ENCODE measurements at places on chromosomes 13 and 19.

- peak; percentile 50 for DNase-seq
Observed at GRCh38 chr13:40665126-40666044, 1.1 kb downstream of the FOXO1 start.

DNA sequence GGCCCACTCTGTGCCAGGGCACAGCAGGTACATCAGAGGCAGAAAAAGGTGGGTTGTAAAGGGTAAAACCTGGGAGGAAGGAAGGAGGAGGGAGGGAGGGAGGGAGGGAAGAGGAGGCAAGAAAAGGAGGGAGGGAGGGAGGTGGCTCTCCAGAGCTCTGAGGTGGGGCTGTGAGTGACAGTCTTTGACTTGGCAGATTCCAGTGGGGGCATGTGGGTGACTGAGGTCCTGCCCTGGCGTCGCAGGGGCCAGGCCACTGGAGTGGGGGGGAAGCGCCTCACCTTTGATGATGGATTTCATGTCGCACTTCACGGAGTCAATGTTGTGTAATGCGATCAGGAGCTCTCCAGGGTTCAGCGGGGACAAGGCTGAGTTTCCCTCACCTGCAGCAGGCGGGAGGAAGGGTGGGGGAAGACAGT, 6.0 kb upstream of the RSPH6A start:
- no peak for DNase-seq

DNA sequence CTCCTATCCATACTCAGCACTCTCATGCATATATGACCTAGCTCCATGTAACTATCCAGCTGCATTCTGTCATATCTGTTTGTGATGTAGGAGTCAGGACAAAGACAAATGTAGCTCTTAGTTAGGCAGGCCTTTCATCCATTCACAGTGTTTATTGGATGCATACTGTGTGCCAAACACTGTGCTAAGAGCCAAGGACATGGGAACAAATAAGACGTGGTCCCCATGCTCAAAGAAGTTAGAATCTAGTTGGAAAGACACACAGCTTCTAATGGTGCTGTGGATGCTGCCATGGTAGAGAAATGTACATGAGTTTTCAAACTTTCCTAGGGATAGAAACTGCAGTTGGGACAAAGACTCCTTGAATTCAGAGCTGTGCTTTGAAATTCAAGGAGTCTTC, 31.7 kb upstream of the IL17D start:
- no peak for DNase-seq

DNA sequence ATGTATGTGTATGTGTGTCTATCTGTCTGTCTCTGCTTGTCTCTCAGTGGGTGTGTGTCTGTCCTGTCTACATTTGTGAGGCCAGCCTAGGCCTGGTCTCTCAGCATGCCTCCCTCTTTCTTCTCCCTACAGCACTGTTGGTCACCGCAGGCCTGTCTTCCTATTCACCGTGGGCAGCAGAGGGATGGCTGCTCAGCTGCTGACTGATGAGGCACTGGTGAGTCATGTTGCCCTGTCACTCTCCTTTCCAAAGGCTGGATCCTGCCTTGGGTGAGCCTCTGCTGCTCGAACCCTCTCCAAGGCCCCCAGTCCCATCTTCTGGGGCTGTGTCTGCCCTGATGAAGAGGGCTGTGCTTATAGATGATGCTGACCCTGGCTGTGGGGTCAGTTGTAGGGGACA, 6.3 kb downstream of the ZNF71 start:
- no peak for DNase-seq

- DNase-seq: peak; percentile 79
Observed at GRCh38 chr13:114282041-114282670, 755 bp downstream of the UPF3A start.

- DNase-seq: no peak
Observed at GRCh38 chr13:112730157-112730671, 40.4 kb downstream of the ATP11A start.

- DNase-seq: no peak
Observed at GRCh38 chr13:45575830-45576180, 39.7 kb downstream of the ERICH6B start.

GRCh38 chr19:56015756-56016155, 29.2 kb downstream of the NLRP5 start:
- no peak for DNase-seq

DNA sequence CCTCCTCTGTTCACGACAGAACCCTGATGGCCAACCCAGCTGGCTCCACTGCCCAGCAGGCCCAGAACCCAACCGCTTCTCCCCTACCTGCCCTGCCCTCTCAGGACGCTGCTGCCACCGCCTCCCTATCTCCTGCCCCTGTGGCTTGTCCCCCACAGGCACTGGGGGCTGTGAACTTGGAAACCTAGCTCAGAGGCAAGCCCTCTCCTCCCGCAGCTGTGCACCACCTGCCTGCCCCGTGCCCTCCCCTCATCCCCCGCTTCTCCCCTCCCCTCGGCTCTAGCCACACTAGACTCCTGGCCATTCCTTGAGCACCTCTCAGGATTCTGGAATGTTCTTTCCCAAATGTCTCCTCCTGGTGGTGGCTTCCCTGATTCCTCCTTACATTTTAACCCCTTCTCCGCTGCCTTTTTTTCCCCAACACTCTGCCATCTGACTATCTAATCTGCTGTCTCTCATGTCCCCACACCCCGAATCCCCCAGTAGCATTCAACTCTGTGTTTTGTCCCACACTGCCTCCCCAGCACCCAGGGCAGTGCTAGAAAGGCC, 6.7 kb downstream of the NANOS3 start:
- DNase-seq: no peak

DNA sequence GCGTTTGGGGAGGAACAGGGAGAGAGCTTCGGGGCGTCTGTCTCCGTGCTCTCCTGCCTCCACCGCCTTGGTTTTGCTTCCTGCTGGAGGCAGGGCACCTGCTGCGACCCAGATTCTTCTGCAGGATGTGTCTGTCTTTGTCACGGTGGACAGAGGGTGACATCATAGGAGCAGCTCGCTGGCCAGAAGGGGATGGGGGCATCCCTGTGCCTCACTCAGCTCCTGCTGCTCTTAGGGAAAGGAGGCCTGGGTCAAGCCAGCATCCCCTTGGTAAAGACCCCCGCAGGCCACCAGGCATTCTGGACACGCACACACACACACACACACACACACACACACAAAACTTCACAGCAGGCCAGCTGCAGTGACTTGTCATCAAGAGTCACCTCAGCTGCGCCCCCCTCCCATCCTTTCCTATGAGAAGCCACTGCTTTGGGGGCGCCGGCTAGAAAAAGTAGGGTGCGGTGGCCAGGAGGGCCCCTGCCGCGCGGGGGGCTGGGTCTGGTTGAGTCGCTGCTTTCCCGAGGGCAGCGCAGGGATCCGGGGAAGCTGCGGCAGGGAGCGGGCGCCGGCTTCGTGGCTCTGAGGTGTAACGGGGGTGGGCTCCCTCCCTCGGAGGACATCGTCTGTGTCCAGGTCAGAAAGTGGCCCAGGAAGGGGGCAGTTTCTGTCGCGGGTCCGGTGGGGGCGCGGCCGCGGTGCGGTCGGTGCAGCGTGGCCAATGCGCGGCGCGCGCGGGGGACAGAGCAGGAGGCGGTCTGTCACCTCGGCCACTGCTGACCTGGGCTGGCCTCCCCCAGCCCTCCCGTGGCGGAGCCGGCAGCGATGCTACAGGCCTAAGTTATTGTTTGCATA, 15.8 kb upstream of the NPAS1 start:
- DNase-seq: no peak

- DNase-seq: no peak
Observed at GRCh38 chr19:15897738-15898276, at the start of gene CYP4F2. Gene CYP4F2 (minus strand): TSS chr19:15898074. CDS start chr19:15897611, 463 bp downstream.

DNA sequence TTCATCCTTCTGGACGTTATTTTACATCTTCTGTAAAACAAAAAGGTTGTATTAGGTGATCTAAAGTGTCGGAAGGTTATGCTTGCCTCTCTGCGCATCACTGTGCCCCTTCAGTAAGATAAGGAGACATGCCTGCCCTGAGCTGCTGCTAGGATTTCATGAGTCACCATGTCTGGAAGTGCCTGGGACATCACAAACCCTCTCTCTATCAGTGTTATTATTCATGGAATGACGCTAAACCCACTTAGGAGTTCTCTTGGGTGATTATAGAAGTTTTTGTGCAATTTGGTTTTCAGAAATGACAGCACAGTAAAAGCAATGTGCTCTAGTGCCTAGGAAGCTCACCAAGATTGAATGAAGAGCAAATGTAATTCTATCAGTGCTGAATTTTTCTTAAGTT, 617.7 kb downstream of the DCT start:
- no peak for DNase-seq

- DNase-seq: no peak
Observed at GRCh38 chr13:56561327-56561726, 579.4 kb upstream of the PRR20A start.

GRCh38 chr13:33150126-33150525, 133.9 kb downstream of the KL start:
- no peak for DNase-seq

DNA sequence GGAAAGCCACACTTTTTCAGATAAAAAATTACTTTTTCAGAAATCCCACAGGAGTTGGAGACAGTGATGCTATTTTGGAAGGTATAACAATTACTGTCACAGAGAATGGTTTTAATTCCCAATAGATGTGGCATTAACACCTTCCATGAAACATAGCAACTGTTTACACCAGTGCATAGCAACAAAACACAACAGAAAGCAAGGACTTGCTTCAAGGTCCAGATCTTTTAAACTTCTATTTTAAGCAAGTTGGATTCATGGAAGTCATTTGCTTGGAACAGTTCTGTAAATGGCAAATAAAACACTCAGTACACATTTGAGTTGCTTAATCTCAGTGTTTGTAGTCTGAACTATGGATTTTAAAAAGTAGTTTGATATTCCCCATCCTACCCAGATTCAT, 385.9 kb upstream of the SPRY2 start:
- DNase-seq: no peak

GRCh38 chr13:88925954-88926353, 1254.8 kb downstream of the SLITRK5 start:
- no peak for DNase-seq

GRCh38 chr13:39347926-39348901, 254.8 kb downstream of the LHFPL6 start:
- DNase-seq: no peak

DNA sequence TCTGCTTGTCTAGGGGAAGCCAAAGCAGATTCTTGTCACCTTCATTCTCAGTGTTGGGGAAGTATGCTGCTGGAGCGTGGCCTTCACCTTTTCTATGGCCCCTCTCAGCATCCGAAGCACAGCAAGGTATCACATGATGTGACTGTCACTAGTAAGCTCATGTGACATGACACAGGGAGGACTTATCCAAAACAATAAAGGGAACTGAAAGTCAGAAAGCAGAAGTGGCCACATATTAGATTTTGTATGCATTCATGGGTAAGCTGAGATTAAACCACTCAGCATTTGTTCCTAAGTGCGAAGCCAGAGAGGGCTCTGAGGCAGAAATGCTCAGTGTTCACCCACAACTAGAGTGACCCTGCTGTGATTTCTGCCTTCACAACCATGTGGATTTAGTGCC, 72.8 kb upstream of the PCDH8 start:
- DNase-seq: no peak

DNA sequence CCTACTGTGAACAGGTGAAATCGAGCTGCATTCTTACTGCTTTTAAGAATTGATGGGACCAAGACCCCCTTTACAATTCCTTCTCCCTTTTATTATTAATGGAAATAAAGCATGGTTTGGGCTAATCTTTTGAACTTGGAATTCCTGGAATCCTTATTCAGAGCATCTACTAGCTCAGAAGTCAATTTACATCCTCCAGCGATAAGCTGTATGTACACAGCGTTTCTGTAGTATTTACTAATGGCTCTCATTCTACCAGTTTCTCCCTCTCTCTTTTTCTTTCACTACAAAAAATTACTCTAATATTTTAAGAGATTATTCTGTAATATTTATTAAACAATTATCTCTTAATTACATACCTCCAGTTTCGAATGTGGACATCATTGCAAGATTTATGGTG, 31.5 kb downstream of the FREM2 start:
- no peak for DNase-seq

DNA sequence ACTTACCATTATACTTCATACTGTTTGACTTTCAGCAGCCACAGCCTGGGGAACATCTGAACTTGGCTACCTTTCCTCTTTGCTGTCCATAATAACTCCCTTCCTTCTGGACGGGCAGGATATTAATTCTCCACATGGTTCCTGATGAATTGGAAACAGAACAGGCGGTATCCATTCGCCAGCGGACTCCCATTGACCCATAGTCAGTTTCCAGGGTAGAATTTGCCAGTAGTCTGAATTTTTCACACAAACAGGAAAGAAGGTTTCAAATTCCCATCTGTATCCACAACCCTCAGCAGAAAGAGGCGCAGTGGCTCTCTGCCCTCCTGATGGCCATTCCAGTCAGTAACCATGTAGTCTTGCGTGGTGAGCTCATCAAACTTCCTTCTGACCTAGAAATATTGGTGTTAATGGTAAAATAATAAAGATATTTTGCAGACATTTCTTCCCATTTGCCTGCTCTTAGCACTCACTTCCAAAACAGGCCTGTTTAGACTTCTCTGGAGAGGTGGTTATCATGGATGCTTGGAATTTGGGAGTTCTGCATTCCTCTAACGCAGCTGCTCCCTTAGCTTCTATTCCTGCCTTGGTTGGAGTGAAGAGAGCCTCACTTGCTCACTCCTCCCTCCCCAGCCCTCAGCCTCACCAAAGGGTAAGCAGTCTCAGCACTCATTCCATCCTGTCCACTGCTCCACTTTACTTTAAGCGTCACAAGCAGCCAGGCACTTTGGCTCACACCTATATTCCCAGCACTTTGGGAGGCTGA, 75.0 kb upstream of the OXGR1 start:
- DNase-seq: no peak

DNA sequence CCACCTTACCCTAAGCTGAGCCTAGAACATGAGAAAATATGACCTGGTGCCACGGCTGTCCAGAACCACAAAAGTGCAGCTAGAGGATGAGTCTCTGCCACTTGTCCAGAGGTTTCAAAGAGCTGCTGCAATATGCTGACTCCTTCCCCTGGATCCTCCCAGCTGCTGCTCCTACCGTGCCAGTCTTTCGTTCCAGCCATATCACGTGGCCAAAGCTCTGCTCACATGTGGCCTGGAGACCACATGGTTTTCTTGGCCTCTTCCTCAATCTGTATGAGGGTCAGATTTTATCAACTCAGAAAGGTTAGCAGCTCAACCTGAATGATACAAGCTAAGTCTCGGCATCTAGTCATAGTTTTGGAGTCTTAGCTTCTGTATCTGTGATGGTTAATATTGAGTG, 3.2 kb upstream of the SACS start:
- DNase-seq: no peak

GRCh38 chr19:39112338-39112890, 13.2 kb upstream of the PAK4 start:
- DNase-seq: no peak

GRCh38 chr13:39822437-39822836, 167.0 kb downstream of the COG6 start:
- DNase-seq: no peak

All from activated CD4-positive, alpha-beta T cell treated with anti-CD3 and anti-CD28 coated beads for 48 hours (primary cell).